CD4-positive, alpha-beta T cell (primary cell): ENCODE measurements at places on chromosomes 4 and X.

DNA sequence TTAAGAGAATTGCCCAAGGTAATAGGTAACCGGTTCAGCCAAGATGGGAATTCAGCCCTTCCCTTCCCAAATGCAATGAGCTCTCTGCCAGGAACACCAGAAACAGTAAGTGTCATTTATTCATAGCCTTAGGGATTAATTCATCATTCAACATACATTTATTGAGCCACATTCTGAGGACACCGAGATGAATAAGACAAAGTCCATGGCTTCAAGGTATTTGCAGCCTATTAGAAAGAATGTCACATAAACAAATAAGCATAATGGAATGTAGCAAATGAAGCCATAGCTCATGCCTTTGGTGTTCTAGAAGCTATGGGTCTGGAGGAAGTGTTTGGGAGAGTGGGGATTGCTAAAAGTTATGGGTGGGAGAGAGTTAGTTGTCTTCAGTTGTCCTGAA lies 6.3 kb upstream of the TAB3 start:
- no peak for DNase-seq

- no peak for DNase-seq
Observed at GRCh38 chrX:93322110-93322509, 351.3 kb downstream of the NAP1L3 start.

DNA sequence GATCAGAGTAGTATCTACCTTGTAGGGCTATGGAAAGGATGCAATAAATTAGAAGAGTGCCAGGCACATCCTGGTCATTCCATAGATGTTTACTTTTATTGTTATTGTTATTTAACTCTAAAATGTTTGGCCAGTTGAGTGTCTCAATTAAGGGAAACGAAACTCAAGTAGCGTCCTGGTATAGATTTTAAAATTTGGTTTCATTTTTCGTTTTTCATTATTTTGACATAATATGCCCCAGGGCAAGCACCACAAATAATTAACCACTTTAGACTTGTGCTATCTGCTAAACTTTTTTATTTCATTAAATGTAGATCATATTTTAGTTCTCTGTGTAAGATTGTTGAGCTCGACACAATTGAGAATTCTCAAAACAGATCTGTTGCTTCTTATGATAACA lies 179.7 kb upstream of the PRPS2 start:
- no peak for DNase-seq

DNA sequence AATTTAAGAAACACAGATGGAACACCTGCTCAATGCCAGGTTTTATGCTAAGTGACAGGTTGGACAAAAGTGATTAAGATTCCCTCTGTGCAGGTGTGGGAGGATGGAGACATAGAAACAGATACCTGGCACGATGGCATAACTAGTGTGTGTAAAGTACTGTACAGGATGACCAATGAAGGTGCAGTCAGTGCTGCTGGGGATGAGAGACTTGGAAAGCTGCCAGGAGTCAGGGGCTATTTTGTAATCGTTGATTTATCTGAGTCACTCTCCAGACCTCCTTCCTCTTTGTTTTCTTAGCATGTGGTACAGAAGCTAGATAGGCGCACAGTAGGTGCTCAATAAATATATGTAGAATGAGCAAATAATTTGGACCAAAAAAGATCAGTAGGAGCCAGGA lies 58.2 kb downstream of the CWH43 start:
- DNase-seq: no peak

GRCh38 chr4:174739576-174739975 lies 89.5 kb downstream of the GLRA3 start:
- no peak for DNase-seq

GRCh38 chrX:40663880-40664630 lies 16.7 kb upstream of the CXorf38 start:
- DNase-seq: no peak

DNA sequence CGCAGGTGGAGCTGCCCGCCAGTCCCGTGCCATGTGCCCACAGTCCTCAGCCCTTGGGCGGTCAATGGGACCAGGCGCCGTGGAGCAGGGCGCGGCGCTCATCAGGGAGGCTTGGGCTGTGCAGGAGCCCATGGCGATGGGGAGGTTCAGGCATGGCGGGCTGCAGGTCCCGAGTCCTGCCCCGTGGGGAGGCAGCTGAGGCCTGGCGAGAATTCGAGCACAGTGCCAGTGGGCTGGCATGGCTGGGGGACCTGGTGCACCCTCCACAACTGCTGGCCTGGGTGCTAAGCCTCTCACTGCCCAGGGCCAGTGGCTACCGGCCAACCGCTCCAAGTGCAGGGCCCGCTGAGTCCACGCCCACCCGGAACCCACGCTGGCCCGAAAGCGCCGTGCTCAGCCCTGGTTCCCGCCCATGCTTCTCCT lies 646.5 kb downstream of the GABRG1 start:
- no peak for DNase-seq

- no peak for DNase-seq
Observed at GRCh38 chr4:38314663-38315062, 349.3 kb upstream of the KLF3 start.

DNA sequence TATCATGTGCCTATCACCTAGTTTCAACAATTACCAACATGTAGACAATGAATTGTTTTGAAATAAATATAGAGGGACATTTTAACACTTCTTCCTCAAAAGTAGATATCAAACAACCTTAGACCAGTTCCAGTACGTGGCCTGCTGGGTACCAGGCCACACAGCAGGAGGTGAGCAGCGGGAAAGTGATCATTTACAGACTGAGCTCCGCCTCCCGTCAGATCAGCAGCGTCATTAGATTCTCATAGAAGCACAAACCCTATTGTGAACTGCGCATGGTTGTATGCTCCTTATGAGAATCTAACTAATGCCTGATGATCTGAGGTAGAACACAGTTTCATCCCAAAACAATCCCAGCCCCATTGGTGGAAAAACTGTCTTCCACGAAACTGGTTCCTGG lies 6.5 kb downstream of the BBS7 start:
- DNase-seq: no peak

GRCh38 chrX:672931-673330 lies 42.3 kb downstream of the SHOX start:
- DNase-seq: no peak

DNA sequence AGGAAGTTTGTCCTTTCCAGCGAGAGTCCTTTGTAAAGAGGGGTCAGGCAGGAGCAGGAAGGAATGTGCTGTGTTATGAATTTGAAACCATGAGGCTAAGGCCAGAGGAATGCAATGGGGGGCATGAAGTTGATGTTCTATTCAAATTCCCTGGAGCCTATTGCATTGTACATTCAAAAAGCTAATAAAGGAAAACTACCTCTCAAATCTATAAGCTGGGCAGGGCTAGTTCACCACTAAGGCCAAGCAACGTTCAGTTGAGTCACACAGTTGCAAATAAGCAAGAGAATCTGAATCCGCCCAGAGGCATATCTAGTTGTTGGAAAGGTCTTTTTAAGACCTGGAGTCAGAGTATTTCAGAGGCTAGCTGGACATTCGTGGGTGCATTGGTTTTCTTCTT lies 148.3 kb downstream of the DCTD start:
- DNase-seq: no peak
